Stimulated activated CD8-positive, alpha-beta memory T cell treated with anti-CD3 and anti-CD28 coated beads, Interleukin-2, amount 100 ng/mL, for 1 hour (primary cell): ENCODE measurements at places on chromosomes 3 and 15.

GRCh38 chr15:59306520-59307164 lies 66.0 kb downstream of the MYO1E start:
- DNase-seq = no peak

GRCh38 chr15:31005660-31006059 lies 14.2 kb upstream of the MTMR10 start:
- no peak for DNase-seq

GRCh38 chr3:50210510-50211367 lies 5.7 kb downstream of the SLC38A3 start:
- DNase-seq = no peak

- no peak for DNase-seq
Observed at GRCh38 chr15:76310475-76311099, 682 bp downstream of the ETFA start.

DNA sequence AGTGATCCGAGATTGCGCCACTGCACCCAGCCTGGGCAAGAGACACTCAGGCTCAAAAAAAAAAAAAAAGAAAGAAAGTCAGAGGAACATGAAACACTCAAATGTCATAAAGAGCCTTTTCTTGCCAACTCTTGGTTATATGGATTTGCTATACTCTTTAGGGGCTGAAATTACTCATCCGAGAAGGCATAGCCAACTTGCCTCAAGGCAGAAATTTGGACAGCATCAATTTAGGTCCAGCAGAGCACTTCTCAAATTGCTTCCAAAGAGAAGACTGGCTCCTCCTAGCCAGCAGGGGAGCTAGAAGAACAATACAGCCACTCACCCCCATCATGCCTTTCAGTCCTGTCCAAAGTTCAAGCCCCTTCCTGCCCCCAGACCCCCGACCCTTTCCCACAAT lies 43.8 kb downstream of the OSBPL10 start:
- DNase-seq = no peak

DNA sequence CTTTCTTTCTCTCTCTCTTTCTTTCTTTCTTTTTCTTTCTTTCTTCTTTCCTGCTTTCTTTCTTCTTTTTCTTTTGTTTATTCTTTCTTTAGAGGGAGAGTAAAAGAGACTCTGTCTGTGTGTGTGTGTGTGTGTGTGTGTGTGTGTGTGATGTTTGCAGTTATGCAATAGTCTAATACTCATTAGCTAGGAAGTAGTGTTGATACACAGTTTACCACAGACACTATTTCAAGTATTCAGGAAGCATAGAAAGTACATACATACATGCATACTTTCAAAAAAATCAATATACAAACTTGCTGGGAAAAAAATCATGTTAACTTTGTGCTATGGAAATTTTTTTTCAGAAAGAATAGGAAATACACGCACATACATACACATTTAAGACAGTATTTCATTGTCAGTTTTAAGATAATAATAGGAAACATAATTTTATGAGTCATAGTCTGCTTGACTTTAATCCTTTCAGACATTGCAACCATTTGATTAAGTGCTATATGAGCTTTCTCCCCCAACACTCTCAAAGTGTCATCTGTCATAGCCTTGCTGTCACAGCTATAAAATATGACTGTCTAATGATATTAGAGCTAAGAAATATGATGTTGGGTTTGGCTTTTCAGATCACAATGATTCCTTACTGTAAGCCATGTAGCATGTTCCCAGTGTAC lies 74.9 kb upstream of the EPHA3 start:
- DNase-seq = no peak

DNA sequence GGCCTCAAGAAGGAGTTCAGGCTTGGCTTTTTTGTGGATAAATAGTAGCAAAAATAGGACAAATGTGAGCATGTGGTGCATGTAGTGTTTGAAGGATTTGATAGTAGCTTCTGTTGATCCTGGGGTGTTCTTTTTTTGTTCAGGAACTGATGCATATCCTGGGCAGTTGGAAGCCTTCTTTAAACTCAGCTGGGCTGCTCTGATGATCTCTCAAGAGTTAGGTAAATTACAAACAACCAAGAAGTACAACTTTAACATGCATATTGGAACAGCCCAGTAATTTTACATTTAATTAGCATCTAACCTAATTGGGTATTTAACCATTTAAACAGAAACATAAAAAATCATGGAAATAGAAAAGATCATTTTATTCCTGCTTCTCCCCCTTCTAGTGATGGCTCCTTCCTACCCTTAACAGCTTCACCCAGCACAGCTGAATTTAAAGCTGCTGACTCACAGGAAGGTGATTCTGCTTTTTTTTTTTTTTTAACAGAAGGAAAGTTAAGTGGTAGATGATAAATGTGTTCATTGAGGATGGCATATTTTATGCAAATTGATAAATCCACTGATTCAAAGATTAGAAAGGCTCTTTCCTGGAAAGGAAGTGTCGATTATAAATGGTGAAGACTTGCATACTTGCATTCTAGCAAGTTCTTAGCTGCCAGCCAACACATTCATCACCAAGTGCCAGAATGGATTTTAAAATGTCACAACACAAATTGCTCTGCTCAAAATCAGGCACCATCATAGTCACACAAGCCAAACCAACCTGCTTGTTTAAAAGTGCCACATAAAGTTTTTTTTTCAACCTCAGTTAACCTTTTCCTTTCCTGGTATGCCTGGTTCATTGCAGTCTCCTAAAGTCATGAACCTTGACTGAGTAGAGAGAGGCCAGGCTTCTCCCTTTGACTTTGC lies 20.0 kb downstream of the SLC35G2 start:
- DNase-seq = no peak

GRCh38 chr15:66833803-66834202 lies 131.8 kb downstream of the SMAD6 start:
- DNase-seq = no peak

GRCh38 chr3:59406943-59407342 lies 357.1 kb upstream of the CFAP20DC start:
- no peak for DNase-seq

- DNase-seq = no peak
Observed at GRCh38 chr15:36218991-36219390, 360.4 kb upstream of the CDIN1 start.

GRCh38 chr3:69197922-69198530 lies 75.6 kb upstream of the LMOD3 start:
- no peak for DNase-seq

GRCh38 chr15:90774731-90775514 lies 57.8 kb downstream of the BLM start:
- no peak for DNase-seq
